ENCODE measurements at places on chromosomes 1 and 21.

DNA sequence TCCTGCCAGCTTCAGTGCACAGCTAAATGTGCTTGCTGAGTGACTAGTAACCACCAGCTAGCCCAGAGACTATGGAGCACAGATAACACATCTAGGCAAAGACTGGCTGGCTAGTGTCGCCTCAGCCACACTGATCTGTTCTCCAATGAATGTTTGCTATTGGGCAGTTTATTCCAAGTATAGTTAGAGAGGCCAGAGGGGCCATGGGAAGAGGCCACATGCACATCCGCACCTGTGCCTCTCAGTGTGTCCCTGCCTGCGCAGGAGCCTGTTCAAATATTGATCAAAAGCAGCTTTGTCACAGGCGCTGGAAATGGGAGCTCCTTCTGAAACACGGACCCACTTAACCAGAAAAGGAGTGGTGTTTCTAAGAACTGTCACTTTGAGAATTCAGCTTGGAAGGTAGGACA lies 51.3 kb upstream of the ATP1A1 start:
- DNase-seq = no peak

DNA sequence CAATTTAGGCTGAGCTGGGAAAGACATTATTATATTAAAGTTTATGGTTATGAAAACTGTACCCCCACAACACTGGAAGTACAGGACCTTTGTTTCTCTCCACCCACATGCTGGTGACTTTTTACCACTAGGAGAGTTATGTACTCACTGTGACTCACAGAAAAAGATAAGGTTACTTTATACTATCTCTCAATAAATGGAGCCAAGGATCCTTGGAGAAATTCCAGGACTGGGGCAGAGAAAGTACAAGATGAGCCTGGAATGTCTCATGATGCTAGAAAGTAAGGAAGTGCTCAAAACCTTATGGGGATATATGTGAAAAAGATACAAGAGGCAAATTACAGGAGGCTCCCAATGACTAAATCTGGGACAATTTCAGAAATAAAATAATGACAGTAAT lies 63.9 kb upstream of the C1orf105 start:
- peak; percentile 38 for DNase-seq

GRCh38 chr21:42414066-42414465 lies 10.4 kb downstream of the UBASH3A start:
- no peak for DNase-seq

- no peak for DNase-seq
These were observed 642 bp upstream of the PARP1 start for GRCh38 chr1:226408285-226409184.

DNA sequence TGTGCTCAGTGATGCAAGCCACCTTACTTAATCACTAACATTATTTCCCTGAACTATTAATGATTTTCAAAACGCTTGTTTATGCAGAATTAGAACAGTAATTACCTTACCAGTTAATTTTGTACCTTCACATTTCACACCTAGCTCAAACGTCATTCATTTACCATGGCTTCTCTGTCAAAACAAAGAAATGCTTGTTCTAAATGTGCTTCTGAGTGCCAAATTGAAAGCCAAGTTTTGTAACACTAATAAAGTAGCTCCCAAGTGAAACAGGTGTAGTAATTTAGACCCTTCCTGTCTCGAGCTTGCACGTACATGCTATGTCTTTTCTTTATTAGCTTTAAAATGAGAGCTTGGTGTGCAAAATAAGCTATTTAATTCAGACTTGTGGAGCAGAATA lies 533.7 kb upstream of the PKN2 start:
- DNase-seq = no peak

GRCh38 chr1:90728502-90729287 lies 11.6 kb upstream of the BARHL2 start:
- DNase-seq = no peak

DNA sequence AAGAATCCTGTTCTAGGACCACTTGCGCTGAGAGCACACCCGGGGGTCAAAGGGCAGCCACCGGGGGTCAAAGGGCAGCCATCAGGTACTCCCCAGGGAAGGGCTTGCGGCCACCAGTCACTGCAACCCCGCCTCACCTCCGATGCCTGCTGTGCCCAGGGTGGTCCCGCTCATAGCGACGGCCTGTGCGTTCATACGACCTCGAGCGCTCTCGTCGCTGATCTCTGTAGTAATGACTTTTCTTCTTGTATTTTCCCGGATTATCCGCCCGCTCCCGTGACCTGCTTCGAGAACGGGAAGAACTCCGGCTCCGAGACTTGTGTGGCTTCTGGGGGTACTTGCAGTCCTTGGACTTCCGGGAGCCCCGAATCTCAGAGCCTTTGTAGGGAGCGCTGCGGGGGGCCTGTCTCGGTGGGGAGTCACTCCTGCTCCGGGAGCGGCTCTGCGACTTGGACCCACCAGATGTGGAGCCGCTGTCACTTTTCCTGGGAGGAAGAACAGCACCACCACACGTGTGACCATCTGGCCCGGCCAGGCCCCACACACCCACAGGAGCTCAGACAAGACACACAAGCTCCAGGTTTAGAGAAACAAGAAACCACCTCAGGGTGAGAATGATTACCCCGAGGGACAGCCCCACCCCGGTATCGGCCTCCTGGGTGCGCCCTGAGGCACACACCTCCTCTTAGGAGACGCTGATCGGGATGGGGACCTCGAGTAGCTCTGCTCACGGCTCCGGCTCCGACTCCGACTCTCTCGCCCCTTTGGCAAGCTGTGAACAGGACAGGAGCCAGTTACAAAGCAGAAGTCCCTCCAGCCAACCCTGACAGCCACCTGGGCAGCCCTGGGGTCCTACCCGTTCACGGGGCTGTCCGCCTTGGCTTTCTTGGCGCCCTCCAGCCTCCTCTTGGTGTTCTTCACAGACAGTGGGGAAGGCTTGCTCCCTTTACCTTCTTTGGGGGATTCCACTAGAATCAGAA lies 11.7 kb downstream of the CCNL2 start:
- DNase-seq = no peak

- DNase-seq = no peak
These were observed 82.8 kb downstream of the DISP1 start for GRCh38 chr1:222897527-222898190.

- no peak for DNase-seq
These were observed 17.6 kb downstream of the TEX35 start for GRCh38 chr1:178530502-178530901.

DNA sequence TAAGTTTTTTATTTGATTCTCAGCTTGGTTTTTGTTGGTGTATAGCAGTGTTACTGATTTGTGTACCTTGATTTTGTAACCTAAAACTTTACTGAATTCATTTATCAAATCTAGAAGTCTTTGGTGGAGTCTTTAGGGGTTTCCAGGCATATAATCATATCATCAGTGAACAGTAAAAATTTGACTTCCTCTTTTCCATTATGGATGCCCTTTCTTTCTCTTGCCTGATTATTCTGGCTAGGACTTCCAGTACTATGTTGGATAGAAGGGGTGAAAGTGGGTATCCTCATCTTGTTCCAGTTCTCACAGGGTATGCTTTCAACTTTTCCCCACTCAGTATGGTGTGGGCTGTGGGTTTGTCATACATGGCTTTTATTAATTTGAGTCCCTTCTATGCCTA lies 23.6 kb upstream of the MAB21L3 start:
- no peak for DNase-seq

- no peak for DNase-seq
These were observed 31.5 kb downstream of the PHC2 start for GRCh38 chr1:33399375-33399774.

DNA sequence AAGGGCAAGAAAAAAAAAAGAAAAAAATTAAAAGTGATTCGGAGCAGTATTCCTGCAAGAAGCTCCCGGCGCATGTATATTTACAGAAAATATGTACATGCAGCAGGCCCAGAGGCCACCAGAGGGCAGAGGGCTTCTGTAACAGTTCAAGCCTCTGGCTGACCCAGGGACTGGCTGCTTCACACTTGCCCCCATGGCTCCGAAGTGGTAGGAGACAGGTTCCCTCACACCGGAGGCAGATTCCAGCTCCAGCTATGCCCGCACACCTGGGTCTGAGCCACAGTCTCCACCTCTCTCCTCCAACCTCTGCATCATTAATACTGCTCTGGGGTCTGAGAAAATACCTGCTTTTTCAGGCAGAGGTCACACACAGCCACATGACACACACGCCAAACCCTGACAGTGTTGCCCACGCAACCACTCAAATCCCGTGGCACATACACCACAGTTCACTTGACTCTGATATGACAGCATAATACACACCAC lies 2.2 kb upstream of the ARHGAP30 start:
- DNase-seq = no peak

DNA sequence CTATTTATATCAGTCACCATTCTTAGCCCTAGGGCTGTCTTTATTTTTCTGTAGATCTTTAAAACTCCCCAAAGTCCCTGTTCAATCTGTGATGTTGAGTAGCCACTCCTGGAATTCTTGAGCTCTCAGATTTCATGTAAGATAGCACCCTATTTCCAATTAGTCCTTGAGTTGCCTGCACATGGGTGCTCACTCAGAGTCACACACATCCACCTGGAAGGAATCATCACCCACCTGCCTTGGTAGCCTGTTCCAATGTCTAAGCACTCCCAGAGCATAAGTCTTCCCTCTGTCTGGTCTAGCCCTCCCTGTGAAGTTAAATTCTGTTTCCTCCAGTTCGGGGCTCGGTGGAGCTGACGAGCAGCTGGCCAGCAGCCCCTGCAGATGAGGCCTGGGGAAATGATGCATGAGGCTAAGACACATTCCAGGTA lies 14.7 kb upstream of the ATF3 start:
- DNase-seq = no peak

DNA sequence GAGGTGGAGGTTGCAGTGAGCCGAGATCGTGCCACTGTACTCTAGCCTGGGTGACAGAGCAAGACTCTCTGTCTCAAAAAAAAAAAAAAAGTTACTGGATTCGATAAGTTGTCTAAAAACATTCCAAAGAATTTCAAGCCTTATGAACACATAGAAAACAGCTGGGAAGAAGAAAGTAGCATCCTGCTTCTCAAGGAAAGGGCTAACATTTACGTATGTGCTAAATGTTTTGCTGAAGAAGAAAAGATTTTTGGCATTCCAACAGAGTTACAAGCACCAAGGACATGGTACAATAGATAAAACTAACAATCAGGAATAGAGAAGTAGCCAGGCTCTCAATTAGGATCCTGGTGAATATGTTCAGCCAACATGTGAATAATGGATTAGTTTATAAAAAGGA lies 69.8 kb downstream of the HFM1 start:
- DNase-seq = no peak

- no peak for DNase-seq
These were observed 3.8 kb downstream of the F13B start for GRCh38 chr1:197063212-197063611.

GRCh38 chr1:15703562-15703961 lies 19.4 kb downstream of the PLEKHM2 start:
- DNase-seq = no peak

GRCh38 chr1:59396387-59396786 lies 99.5 kb downstream of the FGGY start:
- no peak for DNase-seq

DNA sequence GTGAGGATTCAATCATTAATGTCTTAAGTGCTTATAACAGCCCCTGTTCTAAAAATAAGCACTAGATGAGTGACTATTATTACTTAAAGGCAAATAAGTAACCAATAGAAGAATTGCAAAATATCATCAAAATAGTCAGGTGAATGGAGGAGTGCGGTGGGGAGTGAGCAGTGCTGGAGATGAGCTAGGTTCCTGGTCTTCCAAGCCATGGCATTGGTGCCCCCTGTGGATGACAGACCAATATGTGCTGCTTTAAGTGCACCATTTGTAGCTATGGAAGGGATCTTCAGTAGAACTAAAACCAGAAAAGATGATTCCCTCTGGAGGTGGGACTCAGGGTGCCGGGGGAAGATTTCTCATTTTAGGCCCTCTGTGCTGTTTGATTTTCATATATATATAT lies 46.1 kb upstream of the SLC30A1 start:
- no peak for DNase-seq

DNA sequence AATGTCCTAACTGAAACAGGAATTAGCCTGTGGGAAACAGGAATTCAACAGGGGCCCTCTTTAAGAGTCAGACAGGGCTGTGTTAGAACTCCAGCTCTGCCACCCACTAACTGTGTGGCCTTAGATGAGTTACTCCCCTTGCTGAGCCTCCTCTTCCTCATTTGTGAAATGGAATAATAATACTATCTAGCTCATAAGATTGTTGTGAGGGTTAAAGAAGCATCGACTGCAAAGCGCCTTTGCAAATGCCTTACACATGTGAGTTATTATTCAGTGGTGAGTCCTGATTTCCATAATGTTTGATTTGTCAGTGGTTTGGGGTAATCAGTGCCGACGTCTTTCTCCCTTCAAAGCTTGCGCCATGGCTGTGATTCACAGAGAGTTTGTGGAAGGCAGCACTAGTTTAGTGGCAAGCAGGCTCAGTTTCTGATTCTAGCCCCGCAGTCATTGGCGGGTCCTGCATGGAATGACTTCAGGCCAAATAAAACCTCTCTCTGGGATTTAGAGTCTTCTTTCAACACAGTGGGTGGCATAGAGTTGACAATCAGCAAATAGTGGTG lies 388.5 kb downstream of the PLPP3 start:
- DNase-seq = no peak

DNA sequence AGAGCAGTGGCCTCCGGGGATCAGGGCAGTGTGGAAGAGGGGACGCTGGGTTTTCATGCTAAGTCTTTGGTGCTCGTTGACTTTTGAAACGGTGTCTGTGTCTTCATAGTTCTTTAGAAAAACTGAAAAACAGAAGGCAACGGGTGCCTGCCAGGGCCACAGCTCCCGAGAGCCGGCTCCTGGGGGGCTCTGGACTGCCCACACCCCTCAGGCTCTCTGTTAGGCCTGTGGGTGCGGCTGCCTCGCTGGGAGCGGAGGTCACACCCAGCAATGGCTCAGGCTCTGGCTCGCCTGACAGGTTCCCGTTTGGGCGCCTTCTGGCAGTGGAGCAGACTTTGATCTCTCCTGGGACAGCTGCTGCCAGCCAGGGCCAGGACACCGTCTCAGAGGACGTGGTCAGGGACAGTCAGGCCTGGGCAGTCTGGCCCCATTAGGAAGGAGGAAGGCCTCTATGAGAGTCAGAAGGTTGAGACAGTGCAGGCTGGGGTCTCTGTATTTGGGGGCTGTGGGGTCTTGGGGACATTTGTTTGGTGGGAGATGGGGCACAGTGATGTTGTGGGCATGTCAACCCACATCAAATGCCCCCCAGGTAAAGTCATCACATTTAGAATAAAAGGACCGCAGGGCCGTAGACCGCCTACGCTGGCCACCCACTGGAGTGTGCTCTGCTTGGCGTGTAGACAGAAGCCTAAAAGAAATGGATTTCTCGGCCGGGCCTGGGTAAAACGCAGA lies 5.6 kb downstream of the ARHGEF16 start:
- DNase-seq = no peak
